Stimulated activated naive CD4-positive, alpha-beta T cell treated with Interleukin-2 at 50 U/mL for 16 hours (primary cell): ENCODE measurements at places on chromosomes 12 and 14.

DNA sequence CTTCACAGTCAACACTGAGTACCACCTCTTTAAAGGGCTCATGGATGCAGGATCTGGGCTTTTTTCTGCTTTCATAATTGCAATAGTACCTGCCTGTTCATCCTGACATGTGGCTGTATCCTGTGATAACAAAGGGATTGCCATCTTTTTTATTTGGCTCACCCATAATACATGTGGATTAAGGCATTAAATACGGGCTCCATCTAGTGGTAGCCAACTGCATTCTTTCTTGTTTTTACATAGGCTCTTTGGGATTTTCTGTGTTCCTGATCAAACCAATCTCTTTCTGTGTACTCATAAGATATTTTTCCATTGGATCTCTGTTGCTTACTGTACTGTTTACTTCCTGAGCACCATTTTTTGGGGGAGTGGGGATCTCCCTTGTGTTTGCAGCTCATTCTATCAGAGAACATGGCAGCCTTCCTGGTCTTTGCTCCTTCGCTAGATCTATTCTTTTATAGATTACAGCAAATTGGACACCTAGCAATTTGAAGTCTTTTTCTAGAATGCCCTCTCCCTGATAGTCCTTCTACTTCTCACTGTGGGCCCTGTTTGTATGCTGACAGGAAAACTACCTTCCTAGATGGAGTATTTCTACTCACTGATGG is 723.4 kb upstream of the MDGA2 start:
- no peak for DNase-seq

GRCh38 chr14:92411941-92412340 is 89.0 kb downstream of the SLC24A4 start:
- no peak for DNase-seq

DNA sequence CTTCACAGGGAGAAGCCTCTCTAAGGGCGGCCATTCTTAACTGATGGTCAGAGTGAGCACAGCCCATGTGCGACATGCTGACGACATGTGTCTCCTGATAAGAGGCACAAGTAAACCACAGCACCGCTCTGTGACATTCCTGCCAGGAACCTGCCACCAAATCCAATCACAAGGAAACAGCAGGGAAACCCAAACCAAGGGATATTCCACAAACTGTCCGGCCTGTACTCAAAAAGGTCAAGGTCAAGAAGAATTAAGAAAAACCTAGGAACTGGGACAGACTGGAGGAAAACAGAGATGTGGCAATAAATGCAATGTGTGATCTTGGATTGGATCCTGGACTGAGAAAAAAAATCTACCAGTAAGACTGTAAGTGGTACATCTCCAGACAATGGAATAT is 91.9 kb downstream of the SYNE3 start:
- no peak for DNase-seq

- no peak for DNase-seq
These were observed 687 bp downstream of the RAB35 start for GRCh38 chr12:120115692-120116440.

- DNase-seq, result no peak
These were observed 272.0 kb downstream of the RPAP3 start for GRCh38 chr12:47433876-47434275.

DNA sequence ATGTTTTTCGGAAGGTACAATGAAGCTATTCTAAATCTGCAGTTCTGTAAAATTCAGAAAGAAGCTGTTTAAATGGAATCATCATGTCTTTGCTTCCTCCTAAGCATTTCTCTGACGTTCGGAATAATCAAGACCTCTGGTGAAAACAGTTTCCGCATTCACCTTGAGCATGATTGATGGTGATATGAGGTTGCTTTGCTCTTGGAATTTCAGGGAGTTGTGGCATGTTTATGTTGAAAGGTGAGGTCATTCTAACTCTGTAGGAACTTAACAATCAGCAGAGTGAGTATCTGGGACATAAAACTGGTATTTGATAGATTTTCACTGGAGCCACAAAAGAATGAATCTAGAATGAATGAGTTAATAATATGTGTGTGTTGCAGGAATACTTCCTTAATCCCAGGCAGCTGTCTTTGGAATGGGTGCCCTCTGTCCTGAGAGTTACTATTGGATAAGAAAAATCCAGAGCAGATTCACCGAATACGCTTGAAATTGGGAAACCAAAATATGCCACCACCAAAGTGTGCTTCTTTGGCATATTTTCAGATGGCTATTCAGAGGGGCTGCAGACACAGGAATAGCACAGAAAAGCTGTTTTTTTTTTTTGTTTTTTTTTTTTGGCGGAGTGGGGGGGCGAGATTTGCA is 599.1 kb downstream of the CCER1 start:
- DNase-seq, result no peak

GRCh38 chr12:74539765-74540526 is 2.3 kb downstream of the ATXN7L3B start:
- DNase-seq, result no peak

GRCh38 chr12:127231371-127231770 is 1035.6 kb upstream of the TMEM132C start:
- no peak for DNase-seq

GRCh38 chr12:49093792-49094159 is 825 bp downstream of the DHH start:
- no peak for DNase-seq

GRCh38 chr14:20179880-20180279 is 10.8 kb upstream of the OR11G2 start:
- DNase-seq, result no peak

DNA sequence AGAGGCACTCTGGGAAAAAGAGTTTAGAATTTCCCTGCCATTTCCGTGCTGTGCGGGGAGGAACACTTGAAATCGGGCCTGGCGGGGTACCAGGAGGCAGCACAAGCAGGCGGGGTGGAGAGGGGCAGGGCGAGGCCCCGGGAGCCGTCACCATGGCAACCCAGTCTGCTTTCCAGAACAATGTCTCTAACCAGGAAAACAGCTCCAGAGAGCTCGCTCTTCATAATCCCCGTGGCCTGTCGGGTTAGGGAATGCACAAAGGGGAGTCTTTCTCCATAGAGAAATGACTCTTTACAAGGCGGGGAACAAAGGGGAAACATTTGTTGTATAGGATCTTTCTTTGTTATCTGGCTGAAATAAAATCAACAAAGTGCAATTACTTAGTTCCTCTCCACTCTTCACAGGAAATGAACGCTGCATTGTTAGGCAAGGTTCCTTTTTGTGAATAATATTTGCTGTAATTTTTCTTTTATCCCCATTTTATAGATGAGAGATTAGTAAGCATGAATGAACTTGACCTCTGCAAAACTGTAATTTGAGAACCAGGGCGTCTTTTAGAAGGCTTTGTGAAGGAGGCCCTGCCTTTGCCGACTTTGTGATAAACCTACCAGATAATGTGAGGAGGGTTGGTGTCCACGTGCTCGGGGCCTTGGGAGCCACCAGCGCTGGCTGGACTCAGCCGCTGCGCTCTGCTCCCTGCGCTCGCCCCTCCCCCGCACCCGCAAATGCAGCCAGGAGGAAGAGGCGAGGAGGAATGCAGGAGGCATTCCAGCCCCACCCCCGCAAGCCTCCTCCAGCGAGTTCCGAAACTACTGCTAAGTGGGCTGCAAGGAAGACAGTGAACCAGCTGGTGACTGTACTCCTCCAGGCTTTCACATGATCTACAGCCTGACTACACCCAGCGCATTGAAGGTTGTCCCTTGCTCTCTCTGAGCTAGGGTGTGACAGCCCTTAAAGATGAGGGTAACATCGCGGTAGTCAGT is 105.2 kb upstream of the ATF7IP start:
- no peak for DNase-seq

- no peak for DNase-seq
These were observed 130.3 kb downstream of the TMTC3 start for GRCh38 chr12:88272456-88272855.

DNA sequence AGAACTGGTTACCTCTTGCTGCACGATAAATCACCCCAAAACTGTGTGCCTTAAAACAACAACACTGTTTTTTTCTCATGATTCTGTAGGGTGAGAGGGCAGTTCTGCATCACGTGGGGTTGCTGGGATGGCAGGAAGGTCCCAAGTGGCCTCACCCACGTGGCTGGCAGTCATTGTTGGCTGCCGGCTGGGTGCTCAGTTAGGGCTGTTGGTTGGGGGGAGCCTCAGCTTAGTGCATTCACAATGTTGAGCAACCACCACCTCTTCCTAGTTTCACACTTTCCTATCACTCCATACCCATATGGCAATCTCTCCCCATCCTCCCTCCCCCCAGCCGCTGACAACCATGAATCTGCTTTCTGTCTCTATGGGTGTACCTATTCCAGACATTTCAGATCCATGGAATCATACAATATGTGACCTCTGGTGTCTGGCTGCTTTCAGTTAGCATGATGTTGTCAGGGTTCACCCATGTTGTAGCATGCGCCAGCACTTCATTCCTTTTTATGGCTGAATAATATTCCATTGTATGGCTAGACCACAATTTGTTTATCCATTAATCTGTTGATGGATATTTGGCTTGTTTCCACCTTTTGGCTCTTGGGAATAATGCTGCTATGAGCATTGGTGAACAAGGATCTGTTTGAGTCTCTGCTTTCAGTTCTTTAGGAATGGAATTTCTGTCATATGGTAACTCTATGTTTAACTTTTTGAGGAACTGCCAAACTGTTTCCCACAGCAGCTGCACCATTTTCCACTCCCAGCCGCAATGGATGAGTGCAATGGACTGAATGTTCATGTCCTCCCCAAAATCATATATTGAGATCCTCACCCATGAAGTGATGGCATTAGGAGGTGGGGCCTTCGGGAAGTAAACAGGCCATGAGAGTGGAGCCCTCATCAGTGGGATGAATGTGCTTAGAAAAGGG is 11.2 kb upstream of the POP5 start:
- DNase-seq, result no peak

GRCh38 chr12:87870061-87870460 is 159.1 kb downstream of the C12orf50 start:
- DNase-seq, result no peak

- DNase-seq, result no peak
These were observed 6.2 kb upstream of the TMCC3 start for GRCh38 chr12:94656556-94656955.

DNA sequence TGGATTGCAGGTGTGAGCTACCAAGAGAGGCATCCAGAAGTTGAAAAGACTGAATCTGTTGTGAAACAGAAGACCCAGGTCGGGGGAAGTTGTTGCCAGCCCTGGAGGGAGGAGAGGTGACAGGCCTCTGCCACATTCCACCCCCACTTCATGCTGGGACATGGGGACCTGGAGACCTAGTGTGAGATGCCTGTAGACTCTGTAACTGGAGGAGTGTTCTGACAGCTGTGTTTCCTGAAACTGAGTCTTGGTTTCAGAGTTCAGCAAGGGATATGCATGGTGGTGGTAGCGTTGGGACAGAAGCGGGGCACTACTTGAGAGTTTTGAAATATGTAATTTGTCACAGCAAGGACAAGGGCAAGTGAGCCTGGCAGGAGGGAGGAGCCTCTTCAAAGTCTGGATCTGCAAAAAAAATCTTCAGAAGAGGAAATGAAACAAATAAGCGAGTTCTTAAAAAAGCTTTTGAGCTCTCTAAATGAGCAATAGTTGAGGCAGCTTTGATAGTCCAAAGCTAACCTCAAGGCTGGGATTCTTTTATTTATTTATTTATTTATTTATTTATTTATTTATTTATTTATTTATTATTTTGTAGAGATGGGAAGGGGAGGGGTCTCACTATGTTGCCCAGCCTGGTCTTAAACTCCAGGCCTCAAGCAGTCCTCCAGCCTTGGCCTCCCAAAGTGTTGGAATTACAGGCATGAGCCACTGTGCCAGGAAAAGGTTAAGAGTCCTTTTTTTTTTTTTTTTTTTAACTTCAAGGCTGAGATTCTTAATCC is 58.9 kb upstream of the EEA1 start:
- DNase-seq, result no peak

- no peak for DNase-seq
These were observed 30.4 kb upstream of the GNPNAT1 start for GRCh38 chr14:52821805-52822250.

- DNase-seq, result no peak
These were observed 15.6 kb downstream of the TSPAN9 start for GRCh38 chr12:3092764-3093163.

- no peak for DNase-seq
These were observed 198.9 kb upstream of the RGS6 start for GRCh38 chr14:71733210-71733883.

DNA sequence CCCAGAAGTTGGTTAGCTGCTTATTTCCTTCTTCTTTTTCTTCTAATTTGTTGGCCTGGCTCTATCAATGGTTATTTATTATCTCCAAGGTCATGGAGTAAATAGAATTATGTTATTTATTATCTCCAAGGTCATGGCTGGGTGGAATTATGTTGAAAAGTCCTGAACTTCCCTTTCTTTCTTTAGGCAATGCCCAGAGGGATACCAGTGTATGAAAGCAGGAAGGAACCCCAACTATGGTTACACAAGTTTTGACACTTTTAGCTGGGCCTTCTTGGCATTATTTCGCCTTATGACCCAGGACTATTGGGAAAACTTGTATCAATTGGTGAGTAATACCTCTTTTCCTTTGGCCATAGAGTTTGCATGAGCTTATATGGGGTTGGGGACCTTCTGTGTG is 111.6 kb downstream of the SCN8A start:
- no peak for DNase-seq

DNA sequence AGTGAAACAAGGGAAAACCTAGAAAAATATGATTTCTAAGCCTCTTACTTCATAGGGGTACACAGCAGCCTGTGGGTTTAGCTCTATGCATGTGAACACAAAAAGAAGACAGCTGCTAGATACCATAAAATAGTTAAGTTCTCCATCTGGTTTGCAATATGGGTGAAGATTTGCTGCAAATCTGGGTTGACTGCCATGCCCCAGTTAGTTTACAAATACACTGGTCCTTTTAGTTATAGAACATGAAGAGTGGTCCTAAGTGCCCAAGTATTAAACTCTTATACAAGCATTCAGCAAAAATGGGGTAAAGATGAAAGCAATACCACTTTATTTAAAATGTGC is 176.1 kb downstream of the AEBP2 start:
- DNase-seq, result no peak

DNA sequence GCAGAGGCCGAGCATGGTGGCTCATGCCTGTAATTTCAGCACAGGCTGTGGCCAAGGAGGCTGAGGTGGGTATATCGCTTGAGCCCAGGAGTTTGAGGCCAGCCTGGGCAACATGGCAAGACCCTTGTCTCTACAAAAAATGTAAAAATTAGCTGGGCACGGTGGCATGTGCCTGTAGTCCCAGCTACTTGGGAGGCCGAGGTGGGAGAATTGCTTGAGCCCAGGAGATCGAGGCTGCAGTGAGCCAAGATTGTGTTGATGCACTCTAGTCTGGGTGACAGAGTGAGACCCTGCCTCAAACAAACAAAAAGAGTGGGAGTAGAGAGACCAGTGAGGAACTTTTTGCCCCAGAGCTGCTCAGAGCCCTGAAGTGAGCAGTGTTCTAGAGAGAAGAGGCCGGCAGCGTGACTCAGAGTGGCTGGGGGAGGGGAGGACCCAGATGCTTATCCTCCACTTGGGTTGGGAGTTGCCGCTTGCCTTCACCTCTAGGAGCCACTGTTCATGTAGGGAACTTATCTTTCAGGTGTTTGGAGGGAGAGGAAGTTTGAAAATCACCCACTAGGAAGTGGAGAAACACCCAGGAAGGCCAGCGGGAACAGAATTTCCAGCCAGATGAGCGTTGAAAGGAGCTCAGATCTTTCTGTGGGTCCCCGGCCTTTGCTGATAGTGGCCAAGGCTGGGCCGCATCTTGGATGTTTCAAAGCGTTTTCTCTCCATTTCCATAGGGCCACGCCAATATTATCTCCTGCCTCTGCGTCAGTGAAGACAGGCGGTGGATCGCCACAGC is 15.3 kb downstream of the CFAP251 start:
- no peak for DNase-seq
